GM04503 (cell line): ENCODE measurements at places on chromosomes 3 and 15.

DNA sequence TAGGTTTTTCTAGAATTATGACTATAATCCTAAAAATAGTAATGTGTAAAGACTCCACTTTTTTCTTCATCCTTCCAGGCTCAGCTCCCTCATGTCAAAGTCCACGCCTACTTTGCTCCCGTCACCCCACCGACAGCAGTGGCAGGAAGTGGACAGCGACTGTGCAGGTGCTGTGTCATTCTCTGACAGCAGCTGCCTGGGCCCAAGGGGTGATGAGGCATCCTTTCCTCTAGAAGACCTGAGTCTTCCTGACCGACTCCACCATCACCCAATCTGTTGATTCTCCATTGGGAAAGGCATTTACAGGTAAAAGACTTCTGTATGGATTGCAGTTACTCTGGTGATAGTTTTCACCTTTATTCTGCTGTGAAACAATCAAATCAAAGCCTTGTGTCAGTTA, 54.8 kb downstream of the UBP1 start:
- DNase-seq: no peak

- DNase-seq: no peak
Measured at GRCh38 chr15:89504166-89504565, 7.8 kb upstream of the RHCG start.

GRCh38 chr3:166473501-166473900, 636.3 kb upstream of the BCHE start:
- no peak for DNase-seq

DNA sequence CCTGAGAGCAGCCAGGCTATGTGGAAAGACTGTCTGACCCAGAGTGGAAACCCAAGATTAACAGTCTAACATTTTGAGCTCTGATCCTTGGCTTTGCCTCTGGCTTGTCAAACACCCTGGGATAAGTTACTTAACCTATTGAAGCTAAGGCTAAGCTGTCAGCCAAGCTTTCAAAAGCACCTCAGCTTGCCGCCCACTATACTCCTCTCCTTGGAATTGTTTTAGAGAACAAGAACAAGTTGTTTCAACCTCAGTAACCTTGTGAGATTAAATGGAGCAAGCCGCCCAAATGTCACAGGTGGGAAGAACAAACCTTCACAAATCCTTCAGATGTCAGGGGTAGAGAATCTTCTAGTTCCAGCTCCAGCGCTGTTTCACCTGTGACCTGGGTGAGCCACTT, 235.1 kb downstream of the RYR3 start:
- no peak for DNase-seq

- DNase-seq: peak; percentile 39
Measured at GRCh38 chr3:142028243-142028777, 121.0 kb downstream of the TFDP2 start.

DNA sequence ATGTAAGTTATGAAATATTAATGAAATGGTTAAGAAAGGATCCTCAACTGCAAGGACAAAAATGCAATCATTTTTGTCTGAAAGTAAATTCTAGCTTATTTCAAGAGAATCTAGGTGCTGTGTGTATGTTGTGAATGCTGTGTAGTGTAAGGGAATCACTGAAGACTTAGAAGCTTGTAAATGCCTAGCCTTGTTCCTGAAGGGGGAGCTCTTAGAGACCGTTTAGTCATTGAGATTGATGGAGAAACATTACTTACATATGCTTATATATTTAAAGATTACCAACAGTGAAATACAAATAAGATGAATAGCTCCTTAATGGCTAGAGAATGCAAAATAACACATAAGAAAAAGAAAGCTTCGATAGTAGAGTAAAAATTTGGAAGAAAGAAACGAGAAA, 67.9 kb downstream of the CNTN4 start:
- DNase-seq: no peak

GRCh38 chr15:58182460-58183163, 44.4 kb downstream of the AQP9 start:
- no peak for DNase-seq

GRCh38 chr3:133930341-133930933, 34.8 kb upstream of the RAB6B start:
- no peak for DNase-seq

DNA sequence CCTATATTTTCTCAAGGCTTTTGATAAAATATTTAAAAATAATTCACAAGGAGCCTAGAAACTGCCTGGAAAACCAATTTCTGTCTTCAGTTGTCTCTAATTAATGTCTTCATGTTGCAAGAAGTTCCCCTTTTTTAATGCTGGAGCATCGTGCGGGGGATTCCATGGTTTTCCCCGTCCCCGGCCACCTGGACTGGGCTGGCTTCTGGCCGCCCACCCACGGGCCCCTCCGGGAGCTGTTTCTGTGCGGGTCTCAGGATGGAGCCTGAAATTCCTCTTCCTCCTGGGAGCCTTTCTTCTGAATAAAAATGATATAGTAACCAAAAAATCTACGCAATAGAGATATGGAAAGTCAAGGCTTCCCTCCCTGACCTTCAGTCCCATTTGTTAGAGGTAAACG, 8.1 kb upstream of the LRRK1 start:
- no peak for DNase-seq

- no peak for DNase-seq
Measured at GRCh38 chr3:129518581-129518980, 9.9 kb upstream of the RHO start.

- DNase-seq: no peak
Measured at GRCh38 chr3:38907426-38907825, 91.4 kb upstream of the SCN10A start.

DNA sequence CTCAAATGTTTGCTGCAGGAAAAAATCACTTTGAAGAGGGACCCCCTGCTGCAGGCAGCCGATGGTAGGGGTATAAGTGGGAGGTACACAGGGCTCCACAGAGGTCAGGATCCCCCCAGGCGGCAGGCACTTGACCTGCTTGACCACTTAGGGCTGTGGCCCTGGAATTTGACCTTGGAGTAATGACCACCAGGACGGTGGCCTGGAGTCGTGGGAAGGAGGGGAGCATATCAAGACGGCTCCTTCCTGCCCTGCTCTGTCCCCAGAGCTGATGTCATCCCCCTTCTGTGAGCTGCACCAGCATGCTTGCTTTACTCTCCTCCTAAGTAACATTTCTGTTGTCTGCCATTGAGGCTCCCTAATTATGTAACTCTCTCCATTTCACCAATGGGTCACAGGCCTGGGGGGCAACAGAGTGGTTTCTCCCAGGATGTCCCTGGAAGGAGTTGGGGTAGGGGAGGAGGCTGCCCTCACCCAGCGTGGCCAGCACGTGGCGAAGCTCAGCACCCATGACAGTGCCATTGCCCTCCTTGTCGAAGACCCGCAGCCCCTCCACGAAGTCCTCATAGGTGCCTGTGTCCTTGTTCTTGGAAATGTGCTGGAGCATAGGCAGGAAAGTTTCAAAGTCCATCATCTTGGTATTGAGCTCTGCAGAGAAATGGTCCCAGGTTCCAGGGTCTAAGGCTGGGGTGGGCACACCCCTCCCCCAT, 4.1 kb downstream of the MYL3 start:
- DNase-seq: no peak

GRCh38 chr15:39498629-39499028, 82.2 kb upstream of the THBS1 start:
- DNase-seq: no peak

DNA sequence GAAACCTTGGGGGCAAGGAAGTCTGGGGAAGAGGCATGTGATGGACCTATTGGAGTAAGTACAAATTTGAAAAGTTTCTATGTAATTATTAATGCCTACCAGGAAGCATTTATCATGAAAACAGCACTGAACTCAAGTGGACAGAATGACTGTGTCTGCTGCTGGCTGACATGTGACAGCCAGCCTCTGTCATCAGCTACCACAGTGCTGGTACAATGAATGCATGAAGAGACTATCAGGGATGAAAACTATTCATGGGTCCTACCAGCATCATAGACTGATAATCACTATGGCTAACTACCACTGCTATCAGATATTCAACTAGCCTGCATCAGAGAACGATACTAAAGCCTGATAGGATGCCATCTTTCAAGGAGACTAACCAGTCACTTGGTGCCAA, 193.5 kb downstream of the RAP2B start:
- DNase-seq: no peak

DNA sequence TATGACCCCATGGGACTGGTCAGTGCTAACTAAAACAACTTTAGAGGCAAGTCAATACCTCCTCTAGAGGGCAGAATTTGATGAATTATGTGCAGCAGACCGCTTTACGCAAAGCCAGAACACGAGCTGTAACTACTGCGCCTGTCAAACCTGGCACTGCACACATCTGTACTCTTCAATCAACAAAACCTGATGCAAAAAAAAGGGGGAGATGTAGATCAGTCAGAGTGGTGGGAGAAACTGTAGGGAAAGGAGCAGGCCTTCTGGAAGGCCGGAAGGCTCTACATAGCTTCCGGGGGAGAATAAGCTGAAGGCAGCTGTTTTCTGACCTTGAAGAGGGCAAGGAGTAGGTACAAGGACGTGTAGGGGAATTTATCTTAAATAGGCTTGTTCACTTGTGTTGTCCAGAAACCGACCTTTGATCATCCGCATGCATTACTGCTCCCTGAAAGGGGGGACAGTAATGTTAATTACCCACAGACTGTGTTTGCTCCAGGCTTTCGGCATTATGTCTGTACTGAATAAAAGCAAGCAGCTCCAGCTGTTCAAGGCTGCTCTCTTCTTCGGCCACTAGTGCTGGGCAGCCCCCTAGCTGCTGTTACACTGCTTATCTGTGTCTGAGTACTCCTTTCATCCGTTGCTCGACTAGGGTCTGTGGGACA, 41.0 kb downstream of the GPR160 start:
- DNase-seq: no peak

DNA sequence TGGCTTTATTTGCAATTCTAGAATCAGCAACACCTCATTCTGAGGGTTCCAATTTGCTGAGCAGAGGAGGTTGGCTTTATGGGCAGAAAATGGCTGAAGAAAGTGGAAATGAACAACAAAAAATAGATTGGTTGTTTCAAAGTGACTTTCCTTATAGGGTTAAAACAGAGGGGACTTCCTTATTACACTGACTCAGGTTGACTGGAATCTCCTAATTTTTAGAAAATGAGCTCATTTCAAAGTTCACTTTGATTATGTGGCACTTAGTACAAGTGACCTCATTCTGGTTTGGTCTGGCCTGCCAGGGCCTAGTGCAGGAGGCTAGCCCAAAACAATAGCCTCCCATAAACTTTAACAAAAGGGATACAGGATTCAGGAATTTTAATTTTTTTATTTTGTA, 41.4 kb downstream of the NFKBIZ start:
- peak; percentile 41 for DNase-seq

DNA sequence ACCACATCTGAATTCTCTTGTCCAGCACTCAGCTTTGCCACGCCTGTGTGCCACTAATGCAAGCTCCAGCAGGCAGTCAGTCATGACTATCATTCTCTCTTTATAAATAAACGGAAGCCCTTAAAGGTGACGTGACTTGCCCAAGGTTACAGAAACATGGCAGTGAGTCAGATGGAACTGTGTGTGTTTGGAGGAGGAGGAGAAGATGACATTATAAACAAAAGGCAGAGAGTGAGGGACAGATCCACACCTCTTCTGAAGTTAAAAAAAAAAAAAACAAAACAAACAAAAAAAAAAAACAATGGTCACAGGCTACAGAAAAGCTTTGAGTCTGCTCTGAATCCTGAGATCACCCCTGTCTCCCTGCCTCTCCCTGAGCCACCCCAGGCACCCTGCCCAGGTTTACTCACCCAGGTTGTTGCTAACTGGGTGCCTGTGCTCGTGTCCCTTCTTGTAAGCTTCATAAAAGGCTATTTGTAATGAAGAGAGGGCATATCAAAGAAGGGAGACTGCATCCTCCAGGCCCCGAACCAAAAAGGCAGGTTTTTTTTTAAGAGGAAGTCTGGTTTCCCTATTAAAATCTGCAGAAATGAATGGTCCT, 119.7 kb upstream of the PHLDB2 start:
- DNase-seq: no peak

DNA sequence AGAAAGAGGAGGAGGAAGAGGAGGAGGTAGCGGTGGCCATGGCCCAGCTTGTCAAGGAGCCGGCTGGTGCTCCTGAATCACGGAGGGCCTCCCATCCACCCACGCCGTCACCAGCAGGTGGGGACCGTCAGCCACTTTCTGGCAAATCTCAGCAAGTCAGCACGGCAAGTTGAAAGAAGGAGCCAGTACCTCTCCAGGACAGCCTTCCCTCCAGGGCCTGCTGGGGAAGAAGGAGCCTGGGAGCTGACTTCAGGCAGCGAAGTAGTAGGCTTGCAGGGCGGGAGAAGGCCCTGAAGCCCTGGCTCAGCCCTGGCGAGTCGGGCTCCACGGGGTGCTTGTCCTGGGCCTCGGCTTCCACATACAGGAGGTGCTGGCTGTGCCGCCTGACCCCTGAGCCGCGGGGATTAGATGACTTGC, 99.2 kb upstream of the TRPM1 start:
- no peak for DNase-seq

DNA sequence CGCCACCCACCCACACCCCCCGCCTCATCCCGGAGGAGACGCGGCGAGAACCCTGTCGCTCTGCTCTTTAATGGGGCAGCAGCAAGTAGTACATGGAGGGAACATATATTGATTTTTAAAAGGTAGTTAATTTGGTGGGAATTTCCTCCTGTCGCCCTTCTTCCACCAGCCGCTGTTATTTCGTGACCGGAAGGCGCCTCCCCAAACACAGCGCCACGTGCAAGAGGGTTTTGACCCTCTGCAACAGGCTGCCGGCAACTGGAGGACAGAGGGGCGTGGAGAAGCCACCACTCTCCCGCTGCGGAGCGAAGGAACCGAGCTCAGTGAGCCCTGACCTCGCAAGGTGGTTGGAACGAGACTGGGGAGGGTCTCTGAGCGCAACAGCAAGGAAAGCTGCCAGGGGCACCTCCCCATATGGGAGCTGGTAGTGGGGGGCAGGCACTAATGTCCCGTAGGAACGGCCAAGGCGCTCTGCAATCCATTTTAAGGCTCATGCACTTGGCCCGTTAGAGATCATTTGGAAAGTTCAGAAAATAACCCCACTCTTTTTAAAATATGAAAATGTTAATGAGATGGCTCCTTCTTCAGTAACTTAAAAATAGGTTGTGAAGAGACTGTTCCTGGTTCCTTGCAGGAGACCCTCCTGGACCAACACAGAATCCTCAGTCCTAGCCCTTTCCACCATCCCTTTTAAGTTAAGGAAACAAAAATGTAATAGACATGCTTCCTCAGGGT, 4.3 kb downstream of the ONECUT1 start:
- DNase-seq: no peak

GRCh38 chr3:52896613-52897012, 735 bp downstream of the STIMATE start:
- DNase-seq: no peak

- DNase-seq: no peak
Measured at GRCh38 chr15:31551323-31551722, 224.7 kb downstream of the KLF13 start.

DNA sequence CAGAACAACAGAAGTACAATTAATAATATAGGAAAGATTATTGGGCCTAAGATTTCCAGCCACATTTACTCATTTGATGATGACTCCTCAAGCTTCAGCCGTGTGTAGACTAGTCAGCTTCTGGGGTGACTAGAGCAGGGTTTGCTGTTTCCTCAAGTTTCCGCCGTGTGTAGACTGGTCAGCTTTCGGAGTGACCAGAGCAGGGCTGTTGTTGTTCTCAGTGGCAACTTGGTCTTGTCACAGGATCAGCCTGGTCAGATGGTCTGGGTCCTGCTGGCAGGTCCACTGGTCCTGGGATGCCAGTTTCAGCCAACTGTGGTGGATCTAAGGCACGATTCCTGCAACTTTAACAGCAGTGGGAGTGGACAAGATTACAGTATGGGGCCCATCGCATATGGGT, 21.8 kb upstream of the NOX5 start:
- no peak for DNase-seq
